Lung microvascular endothelial cell (primary cell): ENCODE measurements at places on chromosomes 1 and 21.

DNA sequence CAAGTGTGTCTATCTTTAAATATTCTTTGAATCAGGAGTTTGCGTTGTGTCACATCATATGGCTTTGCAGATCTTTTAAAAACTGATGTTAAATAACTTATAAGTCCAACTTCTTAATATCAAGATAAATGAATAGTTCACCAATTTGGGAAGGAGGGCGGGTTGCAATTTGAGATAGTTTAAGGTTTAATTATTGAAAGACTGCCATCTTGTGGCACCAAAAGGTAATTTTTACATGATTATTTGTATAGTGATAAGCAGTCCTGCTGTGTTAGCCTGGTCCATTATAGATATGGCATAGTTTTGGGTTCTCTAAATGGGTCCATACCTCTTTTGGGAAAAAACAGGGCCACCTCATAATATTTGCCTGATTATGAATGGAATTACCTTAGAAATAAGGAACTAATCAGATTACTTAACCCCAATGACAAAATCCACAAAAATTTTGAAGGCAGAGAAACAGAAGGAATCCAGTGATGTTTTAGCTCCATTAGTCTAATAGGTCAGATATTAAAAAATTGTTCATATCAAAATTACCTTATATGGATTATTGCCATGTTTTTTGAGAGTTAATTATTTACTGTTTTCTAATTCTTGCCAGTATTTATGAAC lies 64.3 kb downstream of the PRKAA2 start:
- peak; percentile 70 for DNase-seq

- peak; percentile 68 for DNase-seq
Observed at GRCh38 chr1:61352845-61353435, 270.6 kb downstream of the NFIA start.

DNA sequence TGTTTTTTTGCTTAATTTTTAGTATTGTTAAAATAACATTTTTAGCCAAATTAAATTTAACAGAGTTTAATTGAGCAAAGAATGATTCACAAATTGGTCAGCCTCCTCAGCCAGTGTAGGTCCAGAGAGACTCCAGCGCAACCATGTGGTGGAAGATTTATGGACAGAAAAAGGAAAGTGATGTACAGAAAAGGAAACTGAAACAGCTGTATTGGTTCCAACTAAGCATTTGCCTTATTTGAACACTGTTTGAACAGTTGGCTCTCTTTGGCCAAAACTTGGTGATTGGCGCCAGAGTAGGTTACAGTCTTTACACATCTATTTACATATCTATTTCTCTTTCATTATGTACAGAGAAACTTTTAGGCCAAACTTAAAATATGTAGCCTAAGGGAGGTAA lies 19.4 kb downstream of the RPS6KC1 start:
- peak; percentile 57 for DNase-seq

GRCh38 chr1:24299901-24300300 lies 19.3 kb upstream of the GRHL3 start:
- DNase-seq, result no peak

GRCh38 chr1:232422098-232422497 lies 207.8 kb downstream of the SIPA1L2 start:
- no peak for DNase-seq

DNA sequence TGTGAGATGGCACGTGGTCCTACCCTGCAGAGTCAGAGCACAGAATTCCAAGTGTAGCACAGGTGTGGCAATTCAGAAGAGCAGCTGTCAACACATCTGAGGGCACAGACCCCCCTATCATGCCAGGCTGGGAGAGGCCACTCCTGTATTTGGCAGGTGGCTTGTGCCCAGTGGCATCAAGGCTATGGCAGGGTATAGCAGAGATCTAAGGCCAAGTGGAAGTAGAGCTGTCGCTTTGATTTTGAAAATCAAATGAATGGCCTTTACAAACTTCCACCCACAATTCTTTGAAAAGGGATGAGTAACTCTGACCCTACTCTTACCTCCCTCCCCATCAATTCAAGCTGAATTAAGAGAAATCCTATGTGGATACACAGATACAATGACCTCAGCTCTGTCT lies 13.4 kb downstream of the C1orf116 start:
- DNase-seq, result no peak

DNA sequence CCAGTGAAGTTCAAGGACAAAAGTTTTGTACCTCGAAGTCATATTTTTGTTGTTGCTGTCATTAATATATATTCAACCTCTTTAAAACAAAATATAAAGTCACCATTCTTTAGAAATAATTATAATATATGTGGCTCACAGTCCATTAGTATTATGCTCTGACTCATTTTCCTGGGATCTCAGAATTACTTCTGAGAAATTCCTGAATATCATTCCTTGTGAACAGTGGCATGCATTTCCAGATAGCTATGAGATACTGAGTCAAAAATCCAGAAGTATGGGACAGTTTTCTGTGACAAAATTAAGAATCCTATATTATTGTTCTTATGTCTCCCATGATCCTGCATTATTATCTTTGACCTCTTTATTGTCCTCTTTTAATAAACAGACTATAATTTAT lies 13.8 kb upstream of the RGS21 start:
- no peak for DNase-seq

DNA sequence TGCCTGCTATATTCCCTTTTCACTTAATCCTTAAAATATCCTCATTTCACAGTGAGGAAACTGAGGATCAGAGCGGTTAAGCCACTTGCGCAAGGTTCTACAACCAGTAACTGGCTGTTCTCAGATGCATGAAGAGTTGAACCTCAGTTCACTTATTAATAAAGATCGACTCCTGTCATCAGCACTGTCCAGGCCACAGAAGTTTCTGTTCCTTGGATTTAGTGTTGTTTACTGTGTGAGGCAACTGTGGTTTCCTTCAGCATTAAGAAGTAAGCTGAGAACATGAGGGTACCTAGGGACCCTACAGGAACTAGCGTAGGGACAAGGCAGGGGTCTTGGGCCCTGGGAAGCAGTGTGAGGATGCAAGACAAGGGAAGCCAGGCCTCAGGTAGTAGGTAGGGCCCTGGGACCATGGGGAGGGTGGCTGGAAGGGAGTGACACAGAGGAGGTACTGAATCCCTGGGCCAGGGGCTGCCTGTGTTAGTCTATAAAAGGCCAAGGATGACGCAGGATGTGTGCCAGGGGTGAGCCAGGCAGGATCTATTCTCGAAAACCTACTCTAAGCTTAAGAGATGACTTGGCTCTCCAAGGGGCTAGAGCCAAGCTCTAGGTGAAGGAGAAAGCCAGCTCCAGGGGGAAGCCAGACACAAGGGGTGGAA lies 181.2 kb upstream of the CSF3R start:
- no peak for DNase-seq

DNA sequence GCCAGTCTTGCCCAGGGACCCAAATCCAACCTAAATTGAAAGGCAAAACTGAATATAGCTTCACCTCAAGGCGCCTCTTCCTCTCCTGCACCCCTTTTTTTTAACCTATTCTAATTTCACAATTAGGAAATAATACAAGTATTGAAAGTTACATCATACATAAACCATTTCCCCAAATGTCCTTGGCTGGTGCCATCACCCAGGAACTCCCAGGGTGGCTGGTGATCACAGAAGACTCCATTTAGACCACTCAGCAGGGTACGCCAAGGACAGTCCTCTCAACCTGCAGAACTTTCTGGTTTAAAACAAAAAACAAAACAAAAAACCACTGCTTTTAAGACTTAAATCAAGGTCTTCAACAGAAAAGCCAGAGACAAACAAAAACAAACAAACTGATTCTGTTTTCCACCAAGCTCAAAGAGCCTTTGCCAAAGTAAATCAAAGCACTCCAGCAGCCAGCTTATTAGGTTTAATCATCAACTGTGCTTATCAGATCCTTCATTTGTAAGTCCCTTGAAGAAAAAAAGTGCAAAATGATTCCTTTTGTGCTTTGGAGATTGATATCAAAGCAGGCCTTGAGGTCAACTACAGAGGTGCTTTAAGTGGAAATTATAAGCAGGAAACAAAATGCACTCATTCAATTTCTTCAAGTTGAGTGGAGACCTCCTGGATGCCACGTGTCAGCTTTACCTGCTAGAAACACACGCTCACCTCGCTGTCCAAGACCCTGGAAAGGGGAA lies 113.0 kb downstream of the ETS2 start:
- DNase-seq, result no peak

DNA sequence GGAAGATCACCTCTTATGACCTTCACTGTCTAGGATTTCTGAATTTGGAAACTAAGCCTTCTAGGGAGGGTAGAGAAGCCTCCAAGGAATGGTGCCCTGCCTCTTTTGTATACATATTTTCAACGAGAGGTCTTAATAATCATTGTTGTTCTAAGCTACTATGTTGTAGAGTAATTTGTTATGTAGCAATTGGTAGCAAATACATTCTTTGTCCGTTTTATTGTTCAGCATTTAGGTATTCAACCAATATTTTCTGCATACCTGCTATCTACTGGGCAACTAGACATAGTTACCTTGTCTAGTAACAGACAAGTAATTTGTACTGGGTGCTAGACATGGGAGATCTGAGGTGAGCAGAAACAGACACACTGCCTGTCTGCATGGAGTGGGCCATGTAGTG lies 20.8 kb upstream of the NCF2 start:
- DNase-seq, result no peak

- DNase-seq, result no peak
Observed at GRCh38 chr1:55225228-55225627, 10.1 kb upstream of the USP24 start.

GRCh38 chr1:228350831-228351781 lies 55.5 kb downstream of the TRIM11 start:
- no peak for DNase-seq

DNA sequence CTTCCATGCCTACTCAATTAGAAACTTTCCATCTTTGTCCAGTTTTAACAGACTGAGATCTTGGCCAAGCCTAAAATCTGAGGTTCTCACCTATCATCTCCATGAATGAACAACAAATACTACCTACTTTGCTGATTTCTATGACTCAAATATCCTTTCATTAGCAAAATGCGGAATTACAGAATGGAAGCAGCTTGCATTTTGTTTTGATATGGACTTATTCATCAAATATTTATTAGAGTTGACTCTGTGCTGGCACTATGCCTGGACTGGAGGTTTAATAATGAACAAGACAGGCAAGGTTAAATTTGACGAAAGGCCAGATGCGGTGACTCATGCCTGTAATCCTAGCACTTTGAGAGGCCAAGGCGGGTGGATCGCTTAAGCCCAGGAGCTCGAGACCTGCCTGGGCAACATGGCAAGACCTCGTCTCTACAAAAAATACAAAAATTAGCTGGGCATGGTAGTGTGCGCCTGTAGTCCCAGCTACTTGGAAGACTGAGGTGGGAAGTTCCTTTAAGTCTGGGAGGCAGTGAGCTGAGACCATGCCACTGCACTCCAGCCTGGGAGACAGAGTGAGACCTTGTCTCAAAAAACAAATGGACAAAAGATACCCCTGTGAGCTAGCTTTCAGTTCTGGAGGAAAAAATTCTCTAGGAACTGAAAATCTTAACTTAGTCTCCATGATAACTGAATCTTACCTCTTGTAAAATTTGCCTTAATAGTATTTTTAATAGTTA lies 29.4 kb upstream of the SOD1 start:
- DNase-seq, result peak; percentile 77

DNA sequence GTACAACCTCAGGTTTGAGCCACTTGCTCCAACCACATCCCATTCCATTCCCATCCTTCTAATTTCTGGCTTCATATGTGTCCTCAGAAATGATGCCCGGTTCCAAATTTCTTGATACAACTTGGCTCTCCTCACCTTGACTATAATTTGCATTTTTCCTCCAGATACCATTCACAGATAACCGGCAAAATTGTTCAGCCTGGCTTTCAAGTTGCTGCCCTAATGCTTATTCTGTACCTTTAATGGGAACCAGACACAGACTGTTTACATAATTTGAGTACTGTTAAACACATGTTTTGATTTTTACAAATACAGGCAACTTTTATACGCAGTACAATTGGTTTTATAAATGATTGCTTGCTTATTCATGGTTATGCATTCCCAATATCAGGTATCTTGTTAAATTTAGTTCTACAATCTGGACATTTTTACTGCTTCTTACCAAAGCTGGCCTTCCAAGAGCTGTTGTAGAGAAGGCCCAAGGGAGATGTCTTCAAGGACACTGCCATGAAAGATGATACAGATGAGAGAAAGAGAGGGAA lies 649.5 kb upstream of the CAMK1G start:
- DNase-seq, result no peak

DNA sequence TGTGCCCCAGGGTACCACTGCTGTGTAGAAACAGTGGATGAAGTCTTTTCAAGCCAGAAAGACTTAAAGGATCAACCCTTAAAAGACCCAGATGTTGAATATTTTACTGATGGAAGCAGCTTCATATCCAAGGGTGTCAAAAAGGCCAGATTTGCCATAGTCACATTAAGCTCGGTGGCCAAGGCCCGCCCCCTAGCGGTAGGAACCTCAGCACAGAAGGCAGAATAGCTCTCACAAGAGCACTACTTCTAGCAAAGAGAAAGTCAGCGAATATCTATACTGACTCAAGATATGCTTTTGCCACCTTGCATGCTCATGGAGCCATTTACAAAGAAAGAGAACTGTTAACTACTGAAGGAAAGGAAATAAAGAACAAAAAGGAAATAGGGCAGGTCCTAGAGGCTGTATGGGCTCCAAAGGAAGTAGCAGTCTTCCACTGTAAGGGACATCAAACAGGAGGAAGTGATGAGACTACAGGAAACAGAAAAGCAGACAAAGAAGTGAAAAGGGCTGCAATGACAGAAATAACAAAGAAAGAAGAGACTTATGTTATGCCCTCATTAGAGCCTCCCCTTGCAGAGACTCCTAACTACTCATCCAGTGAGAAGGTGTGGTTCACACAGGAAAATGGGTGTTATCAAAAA lies 90.5 kb downstream of the LIPI start:
- DNase-seq, result peak; percentile 1

GRCh38 chr1:160070243-160071163 lies 543 bp upstream of the KCNJ10 start:
- peak; percentile 66 for DNase-seq

DNA sequence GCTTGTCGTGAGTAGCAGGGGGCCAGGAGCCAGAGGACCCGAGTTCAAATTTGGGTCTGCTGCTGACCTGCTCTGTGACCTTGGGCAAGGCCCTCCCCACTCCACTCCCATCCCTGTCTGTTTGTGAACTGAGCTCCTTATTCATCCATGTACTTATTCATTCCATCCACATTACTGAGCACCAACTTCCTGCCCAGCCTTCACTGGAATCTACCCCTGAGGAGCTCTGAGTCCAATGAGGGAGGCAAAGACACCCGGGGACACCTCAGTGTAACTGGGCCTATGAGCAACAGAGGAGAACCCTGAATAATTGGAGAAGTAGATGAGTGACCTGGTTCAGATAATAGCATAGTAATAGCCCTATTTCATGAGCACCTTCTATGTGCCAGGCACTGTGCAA lies 8.9 kb downstream of the BSND start:
- peak; percentile 18 for DNase-seq
